ENCODE measurements at places on chromosomes 12 and 14. TPM values are rescaled to one million over a fixed set of nuclear protein-coding genes. Genes with fewer than 3 reads are reported as not detected.

LRR1 gene
- 14.3 TPM for polyA plus RNA-seq

KRT77 gene
- polyA plus RNA-seq: not detected

GRCh38 chr12:113476176-113476986, 4.7 kb upstream of the LHX5 start:
- H3K4me3 ChIP-seq: no peak overlapping the region
- no peaks in the 10 kb centered on the region for H3K4me1 ChIP-seq
- H3K36me3 ChIP-seq: no peaks in the 10 kb centered on the region
- DNase-seq: no peak
- peaks cover 96% of the 10 kb centered on the region for H3K27me3 ChIP-seq

DNA sequence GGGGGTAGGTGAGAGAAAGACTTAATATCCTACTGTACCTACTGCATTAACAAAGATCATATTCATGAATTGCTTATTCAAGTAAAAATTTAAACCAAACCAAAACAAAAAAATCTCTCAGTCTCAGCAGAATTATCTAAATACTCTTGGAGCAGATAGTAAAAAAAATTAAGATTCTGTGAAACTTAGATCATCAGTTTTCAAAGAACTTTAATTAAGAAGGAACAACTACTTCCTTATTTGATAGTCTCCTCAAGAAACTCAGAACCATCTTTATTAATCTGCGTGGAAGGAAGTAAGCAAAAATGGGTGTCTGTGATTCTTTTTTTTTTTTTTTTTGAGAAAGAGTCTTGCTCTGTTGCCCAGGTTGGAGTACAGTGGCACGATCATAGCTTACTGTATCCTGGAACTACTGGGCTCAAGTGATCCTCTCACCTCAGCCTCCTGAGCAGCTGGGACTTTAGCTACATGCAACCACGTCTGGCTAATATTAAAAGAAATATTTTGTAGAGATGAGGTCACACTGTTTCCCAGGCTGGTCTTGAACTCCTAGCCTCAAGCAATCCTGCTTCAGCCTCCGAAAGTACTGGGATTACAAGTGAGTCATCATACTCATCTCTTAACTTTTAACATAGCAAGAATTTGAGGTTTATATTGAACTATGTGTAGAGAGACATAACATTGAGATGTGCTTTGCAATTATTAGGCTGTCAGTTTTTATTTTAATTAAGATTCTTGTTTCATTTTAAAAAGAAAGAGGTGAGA, 37.4 kb downstream of the GAS2L3 start:
- peaks cover 4% of the 10 kb centered on the region for H3K36me3 ChIP-seq
- H3K27ac ChIP-seq: no peak overlapping the region
- H3K4me3 ChIP-seq: no peak overlapping the region
- no peaks in the 10 kb centered on the region for H3K4me1 ChIP-seq
- H3K27me3 ChIP-seq: no peaks in the 10 kb centered on the region
- no peak for DNase-seq

GRCh38 chr12:79358716-79359300, 332.0 kb downstream of the PAWR start:
- H3K4me3 ChIP-seq: no peak overlapping the region
- H3K36me3 ChIP-seq: no peaks in the 10 kb centered on the region
- H3K27ac ChIP-seq: no peak overlapping the region
- no peaks in the 10 kb centered on the region for H3K4me1 ChIP-seq
- no peaks in the 10 kb centered on the region for H3K27me3 ChIP-seq

DNA sequence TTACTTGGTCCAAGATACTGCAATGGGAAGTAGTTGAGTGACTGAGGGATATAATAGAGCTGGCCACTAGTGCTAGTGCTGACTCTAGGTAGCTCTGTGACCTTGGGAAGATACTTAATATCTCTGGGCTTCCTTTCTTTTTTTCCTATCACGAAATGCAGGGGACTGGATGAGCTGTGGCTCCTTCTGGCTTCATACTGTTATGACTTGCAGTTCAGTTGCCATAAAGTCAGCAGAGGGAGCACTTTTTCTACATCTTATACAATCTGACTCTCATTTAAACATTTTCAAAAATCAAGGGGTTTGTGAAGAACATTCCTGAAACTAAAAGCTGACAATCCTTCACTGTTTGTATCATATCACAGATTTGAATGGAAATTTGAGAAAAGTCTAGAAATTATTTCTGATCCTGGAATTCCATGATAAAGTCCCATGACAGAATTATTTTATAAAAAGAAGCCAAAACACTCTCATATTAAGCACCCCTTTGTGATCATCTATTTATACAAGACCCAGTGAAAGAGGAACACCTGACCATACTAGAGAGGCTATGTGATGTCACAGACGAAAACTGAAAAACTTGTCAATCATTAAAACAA, 5.3 kb downstream of the BHLHE41 start:
- H3K36me3 ChIP-seq: no peaks in the 10 kb centered on the region
- no peak overlapping the region for H3K4me3 ChIP-seq
- H3K27me3 ChIP-seq: peaks cover 62% of the 10 kb centered on the region
- H3K4me1 ChIP-seq: peaks cover 45% of the 10 kb centered on the region

DNA sequence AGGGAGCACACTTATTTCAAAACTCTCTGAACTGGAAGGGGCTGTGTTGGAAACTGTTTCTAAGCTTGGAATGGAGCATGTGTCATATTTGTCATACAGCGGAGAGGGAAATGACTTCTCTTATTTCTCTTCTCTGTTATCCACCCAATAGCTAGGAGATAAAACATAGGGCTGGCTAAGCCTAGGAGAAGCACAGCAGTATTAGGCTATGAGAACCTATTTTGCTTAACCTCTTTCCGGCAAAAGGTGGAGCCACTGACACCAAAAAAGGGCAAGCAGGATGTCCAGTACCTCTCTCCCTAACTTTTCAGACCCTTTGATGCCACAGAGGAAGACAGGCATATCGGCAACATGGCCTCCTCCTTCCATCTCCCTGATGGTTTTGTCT, 148.3 kb downstream of the CRADD start:
- no peak overlapping the region for H3K4me3 ChIP-seq
- peaks cover 18% of the 10 kb centered on the region for H3K4me1 ChIP-seq
- no peak for DNase-seq
- H3K27me3 ChIP-seq: no peaks in the 10 kb centered on the region

DNA sequence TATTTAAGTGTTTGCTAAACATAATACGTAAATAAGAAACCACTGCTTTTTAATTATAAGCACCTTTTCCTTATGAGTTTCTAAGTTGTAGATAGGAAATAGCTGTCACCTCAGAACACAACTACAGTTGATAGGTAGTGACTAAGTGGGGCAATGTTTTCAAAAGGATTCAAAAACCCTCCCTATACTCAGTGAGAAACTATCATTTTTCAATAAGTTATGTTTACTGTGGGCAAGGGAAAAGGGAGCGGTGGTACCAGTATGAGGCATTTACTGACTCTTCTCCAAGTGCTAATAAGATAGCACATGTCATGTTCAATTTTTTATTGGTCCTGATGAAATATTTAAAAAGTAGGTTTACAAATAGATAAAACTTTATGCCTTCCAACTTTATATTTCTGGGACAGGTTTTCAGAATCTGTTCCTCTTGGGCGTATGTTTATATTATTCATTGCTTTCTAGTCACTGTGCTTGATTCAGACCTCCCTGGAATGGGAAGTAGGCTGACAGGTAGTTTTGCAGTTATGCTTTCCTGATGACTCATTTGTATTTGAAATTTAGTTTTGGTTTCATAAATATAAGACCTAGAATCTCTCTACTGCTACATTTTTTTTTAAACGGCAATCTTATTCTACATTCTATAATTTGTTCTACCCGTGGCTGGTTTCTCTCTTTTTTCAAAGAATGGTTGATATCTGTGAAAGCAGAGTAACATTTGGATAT, 153.1 kb downstream of the TMEM117 start:
- H3K4me3 ChIP-seq: no peak overlapping the region
- no peaks in the 10 kb centered on the region for H3K4me1 ChIP-seq
- H3K36me3 ChIP-seq: no peaks in the 10 kb centered on the region
- no peak overlapping the region for H3K27ac ChIP-seq
- H3K27me3 ChIP-seq: no peaks in the 10 kb centered on the region
- no peak for DNase-seq

DNA sequence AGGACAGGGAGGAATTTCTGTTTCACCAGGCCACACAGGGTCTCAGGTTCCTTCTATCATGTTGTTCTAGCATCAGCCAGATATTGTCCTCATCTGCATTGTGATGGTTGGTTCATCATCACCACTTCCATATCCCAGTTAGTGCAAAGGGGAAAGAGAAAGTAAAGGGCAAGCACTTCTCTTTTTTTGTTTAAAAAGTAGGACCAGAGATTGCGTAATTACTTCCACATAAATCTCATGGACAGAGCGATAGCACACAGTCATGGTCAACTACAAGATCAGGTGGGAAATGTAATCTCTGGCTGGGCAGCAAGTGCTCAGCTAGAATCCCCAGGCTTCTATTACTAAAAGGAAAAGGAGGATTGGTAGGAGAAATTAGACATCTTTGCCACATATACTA, 155.1 kb downstream of the KIF21A start:
- no peaks in the 10 kb centered on the region for H3K36me3 ChIP-seq
- no peak for DNase-seq
- H3K27ac ChIP-seq: no peak overlapping the region
- H3K27me3 ChIP-seq: no peaks in the 10 kb centered on the region
- H3K4me1 ChIP-seq: no peaks in the 10 kb centered on the region

- peak; percentile 13 for DNase-seq
- H3K4me1 ChIP-seq: peaks cover 11% of the 10 kb centered on the region
- no peaks in the 10 kb centered on the region for H3K36me3 ChIP-seq
- H3K27me3 ChIP-seq: no peaks in the 10 kb centered on the region
These were observed 1.2 kb downstream of the SLC2A13 start for GRCh38 chr12:40104461-40105264.

ZCRB1 gene
- 81.6 TPM for polyA plus RNA-seq

DNA sequence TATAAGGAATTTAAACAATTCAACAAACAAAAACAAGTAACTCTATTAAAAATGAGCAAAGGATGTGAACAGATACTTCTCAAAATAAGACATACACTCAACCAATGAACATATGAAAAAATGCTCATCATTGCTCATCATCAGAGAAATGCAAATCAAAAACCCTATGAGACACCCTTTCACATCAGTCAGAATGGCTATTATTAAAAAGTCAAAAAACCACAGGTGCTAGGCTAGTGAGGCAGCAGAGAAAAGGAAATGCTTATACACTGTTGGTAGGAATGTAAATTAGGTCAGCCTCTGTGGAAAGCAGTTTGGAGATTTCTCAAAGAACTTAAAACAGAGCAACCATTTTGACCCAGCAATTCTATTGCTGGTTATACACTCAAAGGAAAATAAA, 52.0 kb downstream of the NAV3 start:
- no peak overlapping the region for H3K27ac ChIP-seq
- DNase-seq: no peak
- no peaks in the 10 kb centered on the region for H3K27me3 ChIP-seq
- no peaks in the 10 kb centered on the region for H3K4me1 ChIP-seq
- H3K36me3 ChIP-seq: no peaks in the 10 kb centered on the region

GRCh38 chr12:104707194-104707593, 250.4 kb downstream of the CHST11 start:
- peaks cover 11% of the 10 kb centered on the region for H3K4me1 ChIP-seq
- H3K27ac ChIP-seq: no peak overlapping the region
- no peak overlapping the region for H3K4me3 ChIP-seq
- no peaks in the 10 kb centered on the region for H3K27me3 ChIP-seq
- no peak for DNase-seq
